ENCODE measurements at places on chromosomes 6 and 20.
A peak's percentile ranks its signal among the peaks of the same experiment; 100 is the strongest.

DNA sequence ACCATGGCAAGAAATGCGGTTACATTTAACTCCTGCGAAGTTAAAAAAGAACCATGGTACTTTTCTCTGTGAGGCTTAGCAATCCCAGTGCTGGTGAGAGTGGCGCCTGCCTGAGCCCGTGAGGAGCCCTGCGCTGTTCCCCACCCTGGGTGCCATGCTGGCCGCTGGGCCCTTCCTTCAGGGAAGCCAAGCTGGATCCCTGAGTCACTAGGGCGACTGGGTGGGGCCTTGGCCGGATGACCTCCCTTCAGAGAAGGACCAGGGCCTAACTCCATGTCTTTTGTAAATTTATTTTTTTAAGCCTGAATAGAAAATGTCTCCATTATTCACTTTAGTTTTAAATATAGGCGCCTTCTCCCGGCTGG is 209.1 kb downstream of the ERMARD start:
- DNase-seq: no peak

DNA sequence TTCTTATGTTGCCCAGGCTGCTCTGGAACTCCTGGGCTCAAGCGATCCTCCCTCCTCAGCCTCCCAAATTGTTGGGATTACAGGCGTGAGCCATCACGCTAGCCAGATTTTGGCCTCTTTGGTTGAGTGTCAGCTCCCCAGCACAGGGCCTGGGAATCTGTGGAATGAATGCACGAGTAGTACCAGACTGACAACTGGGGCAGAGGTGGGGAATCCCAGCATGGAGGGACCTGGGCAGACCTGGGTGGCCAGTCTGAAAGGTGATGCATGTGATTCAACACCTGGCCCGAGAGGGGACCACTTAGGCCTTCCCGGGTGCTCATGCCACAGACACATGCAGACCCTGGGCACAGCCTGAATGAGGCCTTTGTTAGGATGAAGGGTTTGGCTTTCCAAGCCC is 19.0 kb upstream of the TFAP2C start:
- DNase-seq: no peak

- no peak for DNase-seq
Measured at GRCh38 chr6:166586424-166587156, at the start of gene RAMACL. Gene RAMACL, minus strand, starts transcription at chr6:166586678. Its CDS starts 201 bp downstream, at chr6:166586477.

GRCh38 chr6:36054415-36054814 is 26.8 kb downstream of the MAPK14 start:
- DNase-seq: no peak

GRCh38 chr20:63377256-63377941 is 16.2 kb upstream of the CHRNA4 start:
- no peak for DNase-seq

DNA sequence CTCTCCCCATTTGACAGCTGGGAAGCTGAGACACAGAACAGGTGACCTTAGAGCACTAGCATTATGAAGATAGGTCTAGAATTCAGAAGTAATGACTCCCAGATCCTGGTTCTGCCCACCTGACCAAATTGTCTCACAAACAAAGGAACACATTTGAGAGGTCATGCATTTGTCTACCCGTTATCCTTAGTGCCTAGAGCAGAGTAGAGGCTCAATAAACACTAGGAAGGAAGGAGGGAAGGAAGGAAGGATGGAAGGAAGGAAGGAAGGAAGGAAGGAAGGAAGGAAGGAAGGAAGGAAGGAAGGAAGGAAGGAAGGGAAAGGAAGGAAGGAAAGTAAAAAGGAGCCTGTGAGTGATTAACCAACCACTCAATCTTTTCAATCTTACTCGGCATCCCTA is 63.3 kb downstream of the SNAP25 start:
- DNase-seq: no peak

DNA sequence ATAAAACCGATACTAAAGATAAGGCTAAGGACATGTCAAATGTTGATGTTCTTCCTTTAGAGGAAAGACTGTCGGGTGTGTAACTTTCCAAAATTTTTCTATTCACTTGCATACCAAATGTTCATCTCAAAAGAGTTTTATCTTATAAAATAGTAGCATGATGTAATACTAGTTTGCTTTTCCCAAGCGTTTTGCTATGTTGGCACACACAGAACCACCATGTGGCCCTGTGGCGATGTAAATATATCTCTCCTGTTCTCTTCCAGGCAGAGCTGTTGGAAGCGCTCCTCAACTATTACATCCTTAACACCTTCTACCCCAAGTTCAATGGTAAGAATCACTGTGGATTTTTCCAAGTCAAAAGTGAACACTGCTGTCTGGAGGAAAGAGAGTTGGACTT is 26.5 kb downstream of the LBP start:
- DNase-seq: no peak

- DNase-seq: no peak
Measured at GRCh38 chr20:17735206-17735804, 35.5 kb downstream of the BANF2 start.

GRCh38 chr6:34680802-34681515 is 15.6 kb downstream of the ILRUN start:
- no peak for DNase-seq

GRCh38 chr6:90184334-90185298 is 112.0 kb downstream of the BACH2 start:
- DNase-seq: no peak

DNA sequence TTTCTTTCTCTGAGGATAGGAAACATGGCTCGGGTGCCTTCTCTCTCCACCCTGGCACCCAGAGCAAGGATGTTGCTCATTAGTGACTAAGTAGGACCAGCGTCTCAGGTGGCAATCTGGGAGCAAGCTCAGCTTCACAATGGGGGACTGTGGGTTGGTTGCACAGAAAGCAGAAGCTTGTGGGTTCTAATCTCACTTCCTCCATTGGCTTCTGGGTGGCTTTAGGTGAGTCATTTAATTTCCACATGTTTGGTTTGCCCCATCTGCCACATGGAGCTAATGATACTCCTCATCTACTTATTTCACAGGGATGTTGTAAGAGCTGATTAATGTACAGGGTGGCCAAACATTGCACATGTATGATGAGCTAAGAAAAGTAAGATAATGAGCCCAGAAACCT is 54.8 kb upstream of the AKIRIN2 start:
- no peak for DNase-seq

- no peak for DNase-seq
Measured at GRCh38 chr6:56660381-56660730, 17.7 kb upstream of the DST start.

GRCh38 chr6:33248643-33248931 is 23.1 kb downstream of the VPS52 start:
- no peak for DNase-seq

DNA sequence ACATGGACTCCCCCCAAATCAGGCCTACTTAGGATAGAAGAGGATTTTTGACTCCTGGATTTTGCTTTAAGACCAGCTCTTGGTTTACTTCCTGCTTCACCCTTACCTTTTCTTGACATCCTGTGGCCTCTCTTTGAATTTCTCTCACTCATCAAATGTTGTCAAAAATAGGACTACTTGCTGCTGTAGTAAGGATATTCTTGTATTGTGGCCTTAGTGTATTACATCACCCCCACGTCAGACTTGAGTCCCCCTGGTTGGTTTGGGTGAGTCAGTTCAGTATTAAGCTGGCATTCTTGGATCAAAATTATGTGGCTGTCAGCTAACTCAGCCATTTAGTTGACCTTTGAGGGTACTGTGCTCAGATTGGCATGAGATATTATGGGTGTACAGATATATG is 1.1 kb downstream of the TPX2 start:
- DNase-seq: no peak

DNA sequence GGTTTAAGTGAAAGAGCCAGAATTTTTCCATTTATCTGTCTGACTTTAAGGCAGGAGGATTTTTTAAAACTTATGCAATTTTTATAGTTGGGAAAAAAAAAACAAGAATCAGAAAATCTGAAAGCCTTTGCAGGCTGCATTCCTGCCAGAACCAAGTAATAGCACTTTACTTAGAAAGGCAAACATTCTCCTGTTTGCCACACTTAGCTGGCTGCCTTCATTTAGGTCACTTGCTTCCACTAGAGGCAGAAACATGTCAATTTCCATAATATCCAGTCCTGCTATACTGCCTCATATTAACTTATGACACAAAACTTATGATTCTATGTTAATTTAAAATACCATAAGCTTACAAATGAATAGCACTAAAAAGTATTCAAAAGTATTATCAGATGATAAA is 425.8 kb downstream of the FRK start:
- DNase-seq: no peak

DNA sequence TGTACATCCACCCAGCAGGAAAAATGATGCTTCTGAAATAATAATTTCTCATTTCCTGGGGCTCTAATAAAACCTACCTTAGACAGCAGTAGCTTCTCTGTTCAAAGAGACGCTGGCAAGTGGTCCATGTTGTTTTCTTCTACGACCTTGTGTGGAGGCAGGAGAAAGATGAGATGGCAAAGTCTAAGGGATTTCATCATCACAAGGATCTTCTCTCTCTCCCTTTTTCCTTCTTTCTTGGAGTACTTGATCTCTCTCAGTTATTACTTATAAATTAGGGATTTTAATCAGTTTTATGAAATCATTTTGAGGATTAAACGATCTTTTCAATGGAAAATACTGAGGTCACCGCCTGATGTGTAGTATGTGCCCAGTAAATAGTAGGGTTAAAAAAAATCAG is 147.5 kb downstream of the BMP7 start:
- no peak for DNase-seq

- DNase-seq: no peak
Measured at GRCh38 chr6:115485400-115485799, 575.3 kb downstream of the FRK start.

DNA sequence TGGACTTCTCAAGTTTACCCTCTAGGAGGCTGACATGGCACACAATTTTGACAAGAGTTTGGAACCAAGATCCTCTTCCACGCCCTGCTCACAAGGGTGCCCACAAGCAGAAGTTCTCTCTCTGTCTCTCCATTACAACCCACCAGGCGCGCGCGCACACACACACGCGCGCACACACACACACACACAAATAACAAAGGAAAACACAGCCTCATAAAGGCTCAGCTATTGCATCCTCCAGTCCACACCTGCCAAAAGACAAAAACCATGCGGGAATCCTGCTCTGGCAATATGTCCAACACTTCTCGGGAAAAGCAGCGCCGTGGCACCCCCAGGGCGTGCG is 870 bp downstream of the PAK5 start:
- no peak for DNase-seq

- DNase-seq: peak; percentile 59
Measured at GRCh38 chr6:105994118-105994590, 92.0 kb upstream of the PRDM1 start.

GRCh38 chr6:112744827-112745226 is 397.7 kb downstream of the RFPL4B start:
- no peak for DNase-seq

DNA sequence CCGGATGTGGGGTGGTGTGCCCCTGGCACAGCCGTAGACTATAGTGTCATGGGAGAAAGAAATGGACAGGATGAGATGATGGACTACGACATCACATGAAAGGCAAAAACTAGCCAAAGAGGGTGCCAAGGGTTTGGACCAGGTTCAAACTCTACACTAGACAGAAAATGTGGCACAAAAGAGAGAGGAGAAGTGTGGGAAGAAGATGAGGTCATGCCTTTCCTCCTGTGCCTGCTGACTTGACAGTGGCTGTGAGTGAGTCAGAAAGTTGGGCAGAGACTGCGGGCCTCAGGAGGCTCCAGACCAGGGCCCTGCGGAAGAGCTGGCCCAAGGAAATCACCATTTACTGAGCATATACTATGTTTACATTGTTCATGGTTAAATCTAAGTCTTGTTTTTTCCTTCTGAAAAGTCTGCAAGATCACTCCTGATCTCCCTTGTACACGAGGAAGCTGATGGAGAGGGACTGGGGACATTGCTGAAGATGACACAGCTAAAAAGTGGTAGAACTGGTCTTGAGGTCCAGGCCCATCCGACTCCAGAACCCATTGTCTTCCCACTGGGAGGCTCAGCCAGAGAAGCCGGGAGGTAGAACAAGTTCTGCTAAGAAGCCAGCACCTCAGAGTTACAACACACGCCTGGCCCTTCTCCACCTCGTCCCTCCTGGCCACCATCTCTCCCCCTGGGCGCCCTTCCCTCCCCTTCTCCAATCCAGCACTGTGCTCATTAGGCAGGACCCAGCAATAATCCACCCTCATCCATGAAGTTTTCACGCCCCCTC is 35.6 kb downstream of the CNKSR3 start:
- DNase-seq: no peak

DNA sequence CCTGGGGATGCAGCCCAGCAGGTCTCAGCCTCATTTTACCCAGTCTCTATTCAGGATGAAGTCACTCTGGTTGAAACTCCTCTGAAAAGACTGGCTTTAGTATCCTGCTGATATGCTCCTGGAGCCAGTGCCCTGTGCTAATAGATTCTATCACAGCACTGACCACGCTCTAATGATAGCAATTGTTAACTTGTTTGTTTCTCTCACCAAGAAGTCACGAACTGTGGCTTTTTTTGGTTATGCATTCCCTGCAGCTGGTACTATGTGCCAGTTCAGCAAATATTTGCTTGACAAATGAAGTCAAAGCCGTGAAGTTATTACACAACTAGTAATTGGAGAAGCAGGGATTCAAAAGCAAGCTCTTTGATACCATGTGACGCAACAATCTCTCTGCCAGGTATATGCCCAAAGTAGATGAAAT is 754.6 kb downstream of the KIF16B start:
- no peak for DNase-seq

DNA sequence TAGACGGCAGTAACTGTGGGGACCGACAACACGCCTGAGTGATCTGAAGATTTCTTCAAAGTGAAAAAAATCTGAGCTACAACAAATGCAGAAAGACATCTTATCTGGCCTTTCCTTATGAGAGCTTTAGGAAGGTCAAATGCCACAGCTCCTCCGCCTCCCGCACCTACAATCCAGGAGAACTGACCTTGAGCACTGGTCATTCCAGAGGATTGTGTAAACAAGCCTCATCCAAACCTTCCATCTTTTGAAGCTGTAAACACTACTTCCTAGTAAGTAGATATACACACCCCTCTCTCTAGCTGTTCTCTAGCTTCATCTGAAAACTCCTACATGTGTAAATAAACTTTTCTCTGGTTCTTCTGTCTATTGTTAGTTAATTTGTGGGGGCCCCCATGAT is 76.9 kb downstream of the CD24 start:
- no peak for DNase-seq

DNA sequence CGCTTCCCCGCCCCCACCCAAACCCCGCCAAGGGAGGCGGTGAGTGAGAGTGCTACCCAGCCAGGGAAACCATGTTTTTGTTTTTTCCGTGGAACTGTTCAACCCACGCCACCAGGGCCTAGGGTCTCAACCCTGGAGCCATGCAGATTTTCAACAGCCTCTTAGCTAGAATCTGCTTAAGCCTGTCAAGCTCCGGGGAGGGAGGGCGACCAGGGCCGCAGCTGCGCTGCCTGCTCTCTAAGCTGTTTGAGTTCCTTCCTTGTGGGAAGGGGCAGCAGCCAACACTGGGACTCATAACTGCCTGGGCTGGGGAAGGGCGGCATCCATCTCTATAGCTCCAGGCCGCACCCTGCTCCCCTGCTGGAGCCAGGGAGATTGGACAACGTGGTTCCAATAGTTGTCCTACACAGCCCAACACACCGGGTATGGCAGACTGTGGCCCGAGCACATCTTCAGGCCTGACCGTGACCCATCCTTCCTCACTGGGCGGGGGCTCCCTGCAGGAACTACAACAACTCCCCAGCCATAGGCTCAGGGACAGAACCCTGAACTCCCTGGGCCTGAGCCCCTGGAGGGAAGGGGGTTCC is 1065.7 kb upstream of the MANEA start:
- DNase-seq: no peak
